ENCODE measurements at places on chromosomes 16 and 17.

DNA sequence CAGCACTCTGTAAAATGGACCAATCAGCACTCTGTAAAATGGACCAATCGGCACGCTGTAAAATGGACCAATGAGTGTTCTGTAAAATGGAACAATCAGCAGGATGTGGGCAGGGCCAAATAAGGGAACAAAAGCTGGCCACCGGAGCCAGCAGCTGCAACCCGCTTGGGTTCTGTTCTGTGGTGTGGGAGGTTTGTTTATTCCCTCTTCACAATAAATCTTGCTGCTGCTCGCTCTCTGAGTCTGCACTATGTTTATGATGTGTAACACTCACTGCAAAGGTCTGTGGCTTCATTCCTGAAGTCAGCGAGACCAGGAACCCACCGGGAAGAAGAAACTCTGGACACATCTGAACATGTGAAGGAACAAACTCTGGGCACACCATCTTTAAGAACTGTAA, 20.5 kb downstream of the TMEM100 start:
- DNase-seq, result no peak

- DNase-seq, result no peak
Measured at GRCh38 chr17:68627956-68628575, 26.9 kb upstream of the FAM20A start.

GRCh38 chr16:2819179-2819938, 2.3 kb downstream of the PRSS21 start:
- DNase-seq, result no peak

DNA sequence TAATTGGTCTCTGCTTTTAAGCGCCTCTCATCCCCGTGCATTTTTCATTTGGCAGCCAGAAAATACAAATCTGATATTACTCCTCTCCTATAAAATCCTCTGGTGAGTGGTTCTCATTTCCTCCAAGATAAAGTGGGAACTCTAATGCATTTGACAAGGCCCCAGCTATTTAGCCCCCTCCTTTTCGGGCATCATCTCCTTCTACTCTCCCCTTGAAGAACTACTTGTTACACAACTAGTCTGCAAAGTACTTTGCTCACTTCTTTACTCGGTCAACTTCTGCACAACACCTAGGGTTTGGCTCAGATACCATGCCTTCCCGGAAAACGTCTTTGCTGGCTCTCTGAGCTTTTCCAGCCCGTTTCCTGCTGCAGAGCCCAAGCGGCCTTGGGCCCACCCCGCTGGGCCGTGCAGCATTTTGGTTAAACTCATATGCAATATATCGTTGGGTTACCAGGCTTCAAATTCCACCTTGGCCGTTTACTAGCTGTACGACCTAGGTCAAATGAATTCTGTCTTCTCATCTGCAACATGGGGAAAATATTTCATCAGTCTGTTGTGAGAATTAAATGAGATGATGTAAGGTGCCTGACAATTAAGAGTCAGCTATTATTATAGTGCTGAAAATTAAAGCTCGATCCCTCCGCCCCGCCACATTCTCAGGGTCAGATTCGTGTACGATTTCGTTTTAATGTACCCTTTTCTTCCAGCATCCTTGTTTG, 883 bp upstream of the TAF15 start:
- DNase-seq, result no peak

GRCh38 chr16:610513-611381, 20.0 kb upstream of the WFIKKN1 start:
- DNase-seq, result peak; percentile 46

GRCh38 chr16:88299751-88300462, 82.9 kb upstream of the ZNF469 start:
- DNase-seq, result no peak

GRCh38 chr16:74732707-74733350, 32.2 kb upstream of the MLKL start:
- no peak for DNase-seq

DNA sequence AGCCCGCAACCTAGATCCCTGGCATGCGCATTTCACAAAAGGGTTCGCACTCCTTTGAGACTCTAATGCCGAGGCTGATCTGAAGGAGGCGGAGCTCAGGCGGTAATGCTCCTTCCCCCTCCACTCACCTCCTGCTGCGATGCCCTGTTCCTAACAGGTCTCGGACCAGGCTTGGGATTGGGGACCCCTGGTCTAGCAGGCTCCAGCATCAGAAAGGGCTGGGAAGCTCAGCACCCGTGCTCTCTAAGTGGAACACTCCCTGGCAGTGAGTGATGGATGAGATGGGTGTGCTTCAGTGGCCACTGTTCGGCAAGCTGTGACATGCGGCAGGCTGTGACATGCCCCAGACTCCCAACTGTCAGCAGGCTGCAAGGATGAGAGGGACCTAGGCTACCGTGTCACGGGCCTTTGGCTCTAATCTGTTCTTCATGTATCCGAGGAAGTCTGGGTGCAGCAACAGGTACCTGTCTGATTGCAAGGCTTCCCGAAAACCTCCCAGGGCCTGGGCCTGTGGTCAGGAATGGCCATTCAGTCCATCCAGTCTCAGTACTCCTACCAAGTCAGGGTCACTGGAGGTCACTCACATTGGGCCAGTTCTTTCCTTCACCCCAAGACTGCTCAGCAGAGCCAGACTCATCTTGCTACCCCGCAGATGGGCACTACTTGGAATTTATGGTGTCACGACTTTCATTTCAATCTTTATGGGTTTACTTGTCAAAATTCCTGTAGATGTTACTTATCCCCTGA, 1.3 kb upstream of the ST6GALNAC2 start:
- DNase-seq, result no peak

DNA sequence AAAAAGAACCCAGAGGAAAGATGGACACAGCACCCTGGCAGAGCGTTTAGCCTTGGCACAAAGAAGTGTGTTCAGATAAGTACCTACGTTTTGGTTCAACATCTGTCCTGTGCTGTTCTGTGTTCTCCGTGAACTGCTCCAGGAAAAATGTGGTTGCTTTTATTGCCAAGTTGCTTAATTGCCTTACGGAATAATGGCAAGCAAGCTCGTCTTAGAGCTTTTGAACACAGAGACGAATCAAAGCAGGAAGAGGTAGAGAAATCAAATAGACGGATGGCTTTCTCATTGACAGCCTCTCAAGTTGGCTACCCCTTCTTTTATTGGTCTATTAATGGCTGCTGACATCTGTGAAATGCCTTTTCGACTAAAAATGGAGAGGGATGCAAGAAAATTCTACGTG, 911.1 kb upstream of the EEF2KMT start:
- DNase-seq, result no peak

DNA sequence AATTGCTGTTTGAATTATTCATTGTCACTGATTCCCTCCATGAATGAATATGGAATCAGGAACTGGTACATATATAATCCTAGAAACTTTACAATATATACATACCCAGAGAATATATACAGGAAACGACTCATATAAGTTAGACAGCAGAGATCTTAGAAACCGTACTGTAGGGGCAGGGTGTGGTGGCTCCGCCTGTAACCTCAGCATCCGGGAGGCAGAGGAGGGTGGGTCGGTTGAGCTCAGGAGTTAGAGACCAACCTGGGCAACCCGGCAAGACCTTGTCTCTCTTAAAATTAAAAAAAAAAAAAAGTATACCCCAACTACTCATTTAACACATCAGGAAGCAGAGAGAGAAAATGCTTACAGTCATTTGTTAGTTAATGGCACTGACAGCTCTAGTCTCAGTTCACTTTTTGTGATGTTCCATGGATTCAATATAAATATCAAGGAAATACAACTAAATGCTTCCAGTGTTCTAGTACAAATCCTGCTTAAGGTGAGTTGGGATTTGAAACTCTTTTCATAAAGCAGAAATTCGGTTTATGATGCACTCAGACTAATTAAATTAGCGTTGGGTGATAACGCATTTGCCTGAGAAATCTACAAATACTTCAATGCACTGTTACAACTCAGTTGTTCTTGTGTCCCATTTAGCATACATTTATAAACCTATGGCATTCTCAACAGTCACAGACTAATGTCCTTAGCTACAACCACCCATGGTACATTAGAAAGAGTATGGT, 5.6 kb downstream of the GLG1 start:
- peak; percentile 44 for DNase-seq

DNA sequence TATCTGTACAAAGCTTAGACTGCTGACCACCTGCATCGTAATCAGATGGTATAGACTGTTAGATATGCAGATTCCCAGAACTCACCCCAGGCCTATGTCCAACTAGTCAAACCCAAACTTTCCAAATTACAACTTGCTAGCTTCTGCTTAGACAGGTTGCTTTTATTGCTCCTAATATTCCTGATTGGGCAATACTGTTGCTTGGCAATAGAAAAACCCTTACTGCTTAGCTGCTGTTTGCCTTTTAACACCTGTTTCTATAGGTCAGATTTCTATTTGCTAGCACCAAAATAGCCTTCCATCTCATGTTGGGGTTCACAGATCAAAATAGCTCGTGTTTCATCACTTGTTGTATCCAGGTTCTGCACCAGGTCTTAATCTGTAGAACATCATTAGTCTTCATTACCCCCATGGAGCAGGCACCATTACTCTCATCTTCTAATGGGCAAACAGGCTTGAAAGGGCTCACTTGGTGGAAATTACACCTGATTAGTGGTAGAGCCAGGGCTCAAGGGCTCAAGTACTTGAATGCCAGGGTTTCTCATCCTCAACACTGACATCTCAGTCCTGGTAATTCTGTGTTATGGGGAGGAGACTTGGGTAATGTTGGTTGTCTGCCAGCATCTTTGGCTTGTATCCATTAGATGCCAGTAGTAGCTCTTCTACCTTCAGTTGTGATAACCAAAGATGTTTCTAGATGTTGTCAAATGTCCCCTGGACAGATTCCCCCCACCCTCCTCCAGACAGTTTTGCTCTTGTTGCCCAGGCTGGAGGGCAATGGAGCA, 2.7 kb downstream of the ZP2 start:
- DNase-seq, result no peak

DNA sequence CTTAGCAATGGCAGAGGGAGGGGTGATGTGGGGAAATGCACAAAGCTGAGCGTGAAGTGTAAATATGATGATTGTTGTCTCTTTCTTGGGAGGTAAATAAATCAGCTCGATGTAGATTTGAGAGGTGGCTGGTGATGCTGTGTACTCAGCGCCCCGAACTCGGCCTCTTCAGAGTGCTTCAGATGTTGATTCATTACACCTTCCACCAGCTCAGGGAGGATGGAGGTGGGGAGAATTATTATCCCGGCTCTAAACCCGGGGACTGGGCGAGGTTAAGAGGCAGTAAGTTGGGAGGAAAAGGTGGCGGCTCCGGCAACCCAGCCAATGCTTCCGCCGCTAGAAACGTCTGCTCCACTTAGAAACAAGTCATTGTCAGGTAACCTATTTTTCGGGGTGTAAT, 86.5 kb downstream of the RPA1 start:
- DNase-seq, result no peak

- no peak for DNase-seq
Measured at GRCh38 chr17:21168555-21168865, 41.7 kb downstream of the DHRS7B start.

- DNase-seq, result no peak
Measured at GRCh38 chr16:87207509-87207908, 109.7 kb downstream of the C16orf95 start.

DNA sequence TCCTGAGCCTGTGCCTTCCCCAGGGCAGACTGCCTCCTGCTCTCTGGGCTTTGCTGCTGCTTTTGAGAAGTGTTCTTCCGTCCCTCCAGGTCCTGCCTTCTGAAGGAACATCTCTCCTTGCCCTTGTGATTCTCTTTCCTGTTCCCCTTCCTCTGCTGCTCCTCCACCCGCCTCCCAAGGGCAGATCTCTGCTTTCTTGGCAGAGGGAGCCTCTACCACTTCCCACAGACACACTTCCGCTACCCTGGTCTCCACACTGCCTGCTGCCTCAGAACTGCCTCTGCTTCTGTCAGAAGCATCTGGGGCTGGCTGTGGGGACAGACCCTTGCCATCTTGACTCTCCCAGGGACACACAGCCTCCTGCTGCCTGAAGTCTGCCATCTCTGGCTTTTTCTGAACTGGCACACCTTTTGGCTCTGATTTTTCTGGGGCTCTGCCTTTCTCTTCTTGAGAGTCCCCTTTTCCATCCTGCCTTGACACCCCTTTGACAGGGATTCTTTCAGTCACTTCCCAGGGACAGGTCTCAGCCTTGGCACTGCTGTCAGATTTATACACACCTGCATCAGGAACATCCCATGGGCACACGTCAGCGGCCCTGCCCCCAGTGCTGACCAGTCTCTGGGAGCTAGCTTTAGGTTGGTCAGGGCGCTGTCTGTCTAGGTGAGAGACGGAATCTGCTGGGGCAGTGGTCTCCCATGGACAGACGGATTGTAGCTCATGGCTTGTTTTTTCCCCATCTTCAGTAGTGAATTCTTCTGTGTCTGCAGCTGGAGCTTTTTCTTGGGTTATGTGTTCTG, 16.6 kb downstream of the GPR179 start:
- no peak for DNase-seq

GRCh38 chr16:10937068-10937859, 5.0 kb downstream of the DEXI start:
- DNase-seq, result no peak

DNA sequence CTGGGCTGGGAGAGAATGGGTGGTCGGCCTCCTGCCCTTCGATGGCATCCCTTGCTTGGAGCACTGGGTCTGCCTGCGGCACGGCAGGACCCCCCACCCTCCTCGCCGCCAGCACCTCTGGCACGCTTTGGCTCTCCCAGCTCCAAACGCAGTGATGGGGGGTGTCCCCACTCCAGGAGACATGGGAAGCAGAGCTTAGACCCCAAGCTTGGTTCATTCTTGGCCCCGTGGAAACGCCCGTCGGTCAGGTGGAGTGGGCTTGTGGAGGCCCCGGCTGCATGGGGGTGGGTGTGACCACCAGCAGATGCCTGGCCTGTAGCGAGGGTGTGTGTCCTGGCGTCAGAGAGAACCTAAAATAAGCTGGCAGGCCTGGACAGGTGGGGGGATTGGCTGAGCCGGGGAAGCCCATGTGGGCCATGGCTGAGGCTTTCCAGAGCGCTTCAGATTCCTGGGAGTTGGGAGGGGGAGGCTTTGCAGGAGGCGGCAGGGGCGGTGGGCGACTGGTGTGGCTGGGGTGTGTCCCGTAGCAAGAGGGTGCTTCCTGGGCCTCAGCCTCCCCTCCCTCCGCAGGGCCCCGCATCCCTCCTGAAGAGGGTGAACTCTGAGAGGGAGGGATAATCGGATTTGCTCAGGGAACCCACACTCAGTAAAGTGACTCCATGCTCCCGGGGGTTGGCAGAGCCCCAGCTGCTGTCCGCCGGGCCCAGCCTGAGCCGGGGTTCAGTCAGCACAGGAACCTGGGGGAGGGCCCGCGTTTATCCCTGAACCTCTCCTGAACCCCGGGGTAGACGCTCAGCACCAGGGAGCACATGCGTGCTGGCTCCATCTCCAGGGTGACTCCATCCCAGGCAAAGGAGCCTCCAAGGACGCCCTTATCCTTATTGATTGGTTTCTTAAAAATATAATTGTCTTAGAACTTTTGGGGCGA, 3.4 kb downstream of the CACNA1H start:
- DNase-seq, result no peak

DNA sequence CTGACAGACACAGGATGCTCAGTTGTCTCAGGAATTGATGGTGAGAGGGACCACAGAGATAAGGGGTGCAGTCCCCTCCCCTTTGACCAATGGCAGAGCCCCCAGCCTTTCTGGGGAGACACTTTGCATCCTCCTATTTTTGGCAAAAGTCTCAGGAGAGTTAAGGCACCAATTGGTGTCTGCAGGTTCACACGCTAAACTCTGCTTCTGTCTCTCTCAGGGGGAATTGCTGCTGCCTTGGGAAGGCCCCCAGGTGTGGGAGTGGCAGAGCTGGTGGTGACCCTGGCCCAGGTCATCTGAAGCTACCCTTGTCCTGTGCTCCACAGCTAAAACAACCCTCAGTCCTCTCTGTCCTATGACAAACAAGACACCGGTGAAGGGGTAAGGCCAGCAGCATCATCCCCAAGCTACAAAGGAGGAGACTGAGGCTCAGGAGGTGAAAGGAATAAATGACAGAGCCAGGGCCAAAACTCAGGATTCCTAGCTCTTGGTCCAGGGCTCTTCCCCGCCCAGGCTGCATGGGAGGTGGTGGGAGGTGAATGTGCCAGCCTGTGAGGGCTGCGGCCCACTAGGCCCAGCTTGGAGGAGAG, 20.3 kb downstream of the OSBPL7 start:
- DNase-seq, result no peak

Data from activated T-cell treated with anti-CD3 and anti-CD28 coated beads for 1 hour (primary cell).